ENCODE measurements at places on chromosomes 5 and 9.

GRCh38 chr5:147898875-147899401 lies 7.4 kb downstream of the C5orf46 start:
- no peak for DNase-seq

DNA sequence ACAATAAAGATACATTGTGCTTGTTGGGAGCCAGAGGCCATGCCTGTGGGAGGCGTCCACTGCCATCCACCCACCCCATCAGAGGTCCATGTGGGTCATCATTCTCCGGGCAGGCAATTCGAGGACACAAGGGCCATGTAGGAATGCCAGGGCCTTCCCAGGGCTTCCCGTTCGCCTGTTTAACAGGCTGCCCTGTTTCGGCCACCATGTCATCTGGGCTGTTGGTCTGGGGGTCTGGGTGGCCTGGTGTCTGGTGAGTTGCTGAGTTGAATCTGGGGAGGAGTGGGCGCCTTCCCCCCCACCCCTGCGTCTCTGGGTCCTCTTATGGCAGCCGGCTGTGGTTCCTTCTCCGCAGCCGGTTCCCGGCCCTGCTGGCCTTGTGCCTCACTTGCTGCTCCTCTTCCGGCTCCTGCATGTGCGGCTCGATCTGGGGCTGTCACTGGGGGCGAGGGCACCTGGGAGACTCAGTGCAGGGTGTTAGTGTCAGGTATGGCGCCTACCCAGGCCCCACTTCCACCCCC lies 117.4 kb downstream of the WNK2 start:
- no peak for DNase-seq

GRCh38 chr5:137706841-137707240 lies 29.0 kb downstream of the KLHL3 start:
- DNase-seq = no peak

DNA sequence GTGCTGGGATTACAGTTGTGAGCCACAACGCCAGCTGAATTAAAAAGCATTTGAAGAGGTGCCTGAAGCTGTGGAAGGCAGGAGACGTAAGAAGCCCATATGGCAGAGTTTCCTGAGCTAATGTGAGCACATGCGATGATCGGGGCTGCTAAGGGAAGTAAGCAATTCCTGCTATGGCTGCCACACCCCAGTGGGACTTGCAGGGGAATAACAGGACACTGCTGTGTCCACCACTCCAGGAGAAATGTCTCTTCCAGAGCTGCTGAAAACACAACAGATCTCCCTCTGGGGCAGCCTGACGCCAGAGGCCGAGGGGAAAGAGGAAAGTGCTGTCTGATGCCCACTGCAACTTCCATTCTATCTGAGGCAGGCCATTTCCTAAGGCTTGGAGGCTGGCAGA lies 46.2 kb upstream of the ANKRD55 start:
- DNase-seq = no peak

DNA sequence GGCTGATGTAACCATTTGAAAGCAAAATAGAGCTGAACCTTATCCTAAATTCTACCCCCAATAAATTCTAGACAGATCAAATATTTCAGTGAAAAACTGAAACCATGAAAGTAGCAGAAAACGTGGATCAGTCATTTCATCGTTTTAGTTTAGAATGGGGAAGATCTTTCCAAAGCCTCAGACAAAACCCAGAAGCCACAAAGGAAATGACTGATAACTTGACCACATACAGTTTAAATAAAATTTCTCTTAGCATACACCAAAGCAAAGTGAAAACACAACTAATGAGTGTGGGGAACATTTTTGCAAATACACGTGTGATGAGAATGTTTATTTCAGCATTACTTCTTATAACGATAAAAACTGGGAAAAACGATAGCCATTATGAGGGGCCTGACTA lies 284.8 kb downstream of the ADGRV1 start:
- DNase-seq = no peak

DNA sequence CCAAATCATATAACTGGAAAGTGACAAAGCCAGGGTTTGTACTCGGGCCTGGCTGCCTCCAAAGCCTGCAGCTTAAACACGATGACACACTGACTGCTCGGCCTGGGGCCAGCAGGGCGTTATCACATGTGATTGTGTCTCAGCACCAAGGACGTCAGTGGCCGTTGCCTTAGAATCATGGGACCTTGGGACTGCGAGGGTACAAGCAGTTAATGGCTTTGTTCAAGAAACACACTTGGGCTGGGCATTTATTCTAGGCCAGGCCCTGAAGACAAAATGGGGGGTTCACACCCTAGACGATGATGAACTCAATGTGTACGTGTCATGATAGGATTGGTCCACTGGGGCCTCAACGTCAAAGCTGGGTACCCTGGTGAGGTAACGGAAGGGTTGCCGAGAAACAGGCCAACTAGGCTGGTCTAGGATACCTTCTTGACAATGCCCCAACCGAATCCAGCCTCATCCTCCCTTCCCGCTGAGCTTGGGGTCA lies 13.0 kb downstream of the SH3PXD2B start:
- DNase-seq = no peak

DNA sequence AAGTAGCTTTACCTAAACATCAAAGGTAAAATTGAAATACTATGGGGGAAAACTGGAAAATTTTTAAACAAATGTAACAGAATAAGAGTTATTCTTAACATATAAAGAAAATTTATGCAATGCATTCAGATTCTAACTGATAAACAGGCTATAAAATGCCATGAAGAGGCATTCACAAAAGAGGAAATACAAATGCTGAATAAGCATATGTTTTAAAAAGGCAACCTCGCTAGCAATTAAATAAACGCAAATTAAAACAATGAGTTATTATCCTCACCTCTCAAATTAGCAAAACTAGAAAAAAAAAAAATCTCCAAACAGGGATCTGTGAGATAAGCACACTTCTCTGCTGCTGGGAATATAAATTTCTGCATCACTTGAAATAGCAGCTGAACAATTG lies 63.2 kb upstream of the BRINP1 start:
- DNase-seq = no peak

DNA sequence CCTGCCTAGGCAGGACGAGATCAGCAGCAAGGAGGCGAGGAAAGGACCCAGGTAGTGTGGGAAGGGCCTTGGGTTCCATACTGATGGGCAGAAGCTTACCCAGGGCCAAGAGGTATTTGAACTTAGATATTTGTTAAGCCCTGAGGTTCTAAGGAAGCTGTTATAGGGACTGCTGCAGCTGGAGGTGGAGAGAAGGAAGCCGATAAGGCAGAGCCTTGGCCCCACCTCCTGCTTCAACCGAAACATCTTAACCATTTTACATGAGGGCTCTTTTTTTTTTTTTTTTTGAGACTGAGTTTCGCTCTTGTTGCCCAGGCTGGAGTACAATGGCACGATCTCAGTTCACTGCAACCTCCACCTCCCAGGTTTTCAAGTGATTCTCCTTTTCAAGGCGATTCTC lies 8.6 kb upstream of the AQP3 start:
- DNase-seq = no peak

DNA sequence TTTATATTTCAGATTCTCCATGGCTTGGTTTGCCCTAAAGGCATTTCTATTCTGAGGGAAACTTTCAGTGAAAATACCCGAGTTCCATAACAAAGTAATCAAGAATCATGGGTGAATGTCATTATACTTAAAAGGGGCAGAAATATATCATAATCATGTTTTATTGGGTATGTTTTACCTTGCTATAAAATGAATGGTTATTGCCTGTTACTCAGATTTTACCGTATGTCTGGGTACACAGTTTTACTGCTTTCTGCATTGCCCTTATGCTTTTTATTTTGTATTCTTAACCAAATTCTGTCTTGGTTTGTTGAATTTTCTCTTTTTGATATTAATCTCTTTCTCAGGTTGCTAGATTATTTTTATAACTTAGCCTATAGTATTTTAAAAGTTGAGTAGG lies 2.5 kb downstream of the GPR151 start:
- DNase-seq = no peak

- no peak for DNase-seq
Observed at GRCh38 chr9:129946246-129946995, 96.6 kb downstream of the FNBP1 start.

GRCh38 chr5:90488791-90489190 lies 14.1 kb downstream of the POLR3G start:
- DNase-seq = no peak

- DNase-seq = no peak
Observed at GRCh38 chr9:98916660-98917059, 27.0 kb upstream of the COL15A1 start.

GRCh38 chr9:31519011-31519410 lies 865.4 kb upstream of the ACO1 start:
- no peak for DNase-seq

DNA sequence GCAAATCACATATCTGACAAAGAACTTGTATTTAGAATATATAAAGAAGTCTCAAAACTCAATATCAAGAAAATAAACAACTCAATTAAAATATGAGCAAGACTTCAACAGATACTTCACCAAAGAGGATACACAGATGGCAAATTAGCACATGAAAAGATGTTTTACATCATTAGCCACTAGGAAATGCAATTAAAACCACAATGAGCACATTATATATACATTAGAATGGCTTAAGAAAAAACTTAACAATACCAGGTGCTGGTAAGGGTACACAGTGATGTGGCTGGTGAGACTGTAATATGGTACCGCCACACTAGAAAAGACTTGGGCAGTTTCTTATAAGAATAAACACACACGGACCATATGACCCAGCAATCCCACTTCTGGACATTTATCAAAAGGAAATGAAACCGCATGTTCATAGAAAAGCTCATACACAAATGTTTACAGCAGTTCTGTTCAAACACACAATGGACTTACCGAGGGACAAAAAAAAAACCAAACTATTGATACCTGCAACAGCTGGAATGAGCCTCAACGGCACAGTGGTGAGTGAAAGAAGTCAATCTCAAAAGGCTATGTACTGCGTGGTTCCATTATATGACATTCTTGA lies 27.6 kb downstream of the SEMA4D start:
- no peak for DNase-seq

- DNase-seq = no peak
Observed at GRCh38 chr9:71665247-71665646, 103.1 kb downstream of the CEMIP2 start.

GRCh38 chr9:90975781-90976538 lies 174.3 kb downstream of the SYK start:
- DNase-seq = no peak

GRCh38 chr5:17070647-17071046 lies 134.6 kb upstream of the MYO10 start:
- no peak for DNase-seq

GRCh38 chr5:124477062-124477461 lies 269.4 kb downstream of the ZNF608 start:
- DNase-seq = no peak

GRCh38 chr5:93076566-93076965 lies 504.5 kb downstream of the NR2F1-AS1 start:
- no peak for DNase-seq

DNA sequence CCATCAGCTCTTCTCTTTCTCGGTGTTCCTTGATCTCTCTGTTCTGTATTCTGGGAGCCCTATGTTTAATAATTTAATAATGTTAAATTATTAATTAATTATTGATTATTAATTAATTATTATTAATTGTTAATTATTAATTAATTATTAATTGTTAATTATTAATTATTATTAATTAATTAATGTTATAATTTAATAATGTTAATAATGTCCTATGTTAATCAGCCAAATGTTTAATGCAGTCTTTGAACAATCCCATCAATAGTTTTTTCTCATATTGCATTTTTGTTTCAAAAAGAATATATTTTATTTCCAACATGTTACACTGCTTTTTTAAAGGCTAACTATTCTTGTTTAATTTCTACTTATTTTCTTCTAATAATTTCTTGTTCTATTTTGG lies 26.2 kb downstream of the MGAT1 start:
- no peak for DNase-seq

DNA sequence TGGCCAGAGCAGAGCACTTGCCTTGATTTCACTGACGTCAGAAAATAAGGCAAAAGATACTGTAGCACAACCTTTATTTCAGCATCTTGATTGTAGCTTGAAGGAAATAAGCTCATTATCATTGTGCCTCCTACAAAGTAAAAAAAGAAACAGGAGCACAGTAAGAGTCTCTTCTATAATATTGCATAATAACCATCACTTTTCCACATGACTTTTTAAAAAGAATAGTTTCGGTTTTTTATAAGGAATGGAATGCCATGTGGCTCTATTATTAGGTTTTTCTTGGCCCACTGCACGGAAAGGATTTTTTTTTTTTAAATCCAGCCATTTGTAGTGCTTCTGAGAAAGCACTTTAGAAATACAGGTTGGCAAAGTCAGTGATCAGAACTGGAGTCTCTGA lies 655.3 kb downstream of the LRRC70 start:
- DNase-seq = no peak

DNA sequence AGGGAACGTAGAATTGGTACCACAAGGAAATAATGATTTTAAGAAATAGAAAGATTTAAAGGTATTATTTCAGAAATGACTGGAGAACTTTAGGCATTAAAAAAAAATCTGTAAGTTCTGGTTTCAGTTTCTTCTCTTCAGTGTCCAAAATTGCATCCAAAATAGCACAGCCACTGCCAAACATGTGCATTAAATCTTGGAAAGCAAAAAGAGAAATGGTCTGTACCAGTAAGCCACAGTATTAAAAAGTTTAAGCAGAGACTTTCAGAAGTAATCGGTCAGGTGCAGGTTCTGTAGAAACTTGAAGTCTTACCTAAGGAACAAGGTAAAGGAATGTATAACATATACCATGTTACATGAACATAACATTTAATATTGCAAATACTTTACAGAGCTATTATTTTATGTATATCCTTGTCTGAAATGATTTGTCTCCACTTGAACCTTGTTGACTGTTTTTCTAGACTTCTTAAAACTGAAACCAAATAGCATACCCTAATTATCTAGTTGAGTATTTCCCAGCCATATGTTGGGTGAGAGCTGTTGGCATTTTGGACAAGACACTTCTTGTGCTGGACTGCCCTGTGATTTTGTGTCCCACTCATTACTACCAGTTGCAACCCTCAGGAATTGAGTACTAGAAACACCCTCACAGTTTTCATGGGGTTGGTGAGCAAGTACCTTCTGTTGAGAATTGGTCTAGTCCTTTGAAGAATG lies 32.1 kb downstream of the NIPBL start:
- no peak for DNase-seq

DNA sequence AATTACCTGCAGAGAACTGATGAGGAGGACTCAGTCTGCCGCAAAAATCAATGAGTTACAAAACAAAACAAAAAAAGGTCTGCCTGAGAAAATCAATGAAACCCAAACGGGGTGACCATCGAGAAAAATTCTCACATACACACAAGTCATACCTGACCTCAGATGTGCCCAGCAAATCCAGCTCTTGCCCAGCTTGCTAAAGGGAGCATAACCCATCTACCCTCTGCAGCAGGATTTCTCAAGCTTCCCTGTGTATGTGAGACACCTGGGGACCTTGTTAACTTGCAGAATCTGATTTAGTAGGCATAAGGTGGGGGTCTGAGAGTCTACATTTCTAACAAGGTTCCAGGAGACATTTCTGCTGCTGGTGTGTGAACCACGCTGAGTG lies 126.3 kb downstream of the TLE1 start:
- no peak for DNase-seq

Measured in stimulated activated CD8-positive, alpha-beta memory T cell treated with anti-CD3 and anti-CD28 coated beads, Interleukin-7, amount 100 ng/mL, for 4 hours (primary cell).